HuH-7 (cell line): ENCODE measurements at places on chromosomes 16 and 17.

GRCh38 chr17:59804901-59805465 lies 87.8 kb downstream of the TUBD1 start:
- no peak for DNase-seq

GRCh38 chr17:9294661-9295210 lies 273.4 kb downstream of the NTN1 start:
- DNase-seq: no peak

DNA sequence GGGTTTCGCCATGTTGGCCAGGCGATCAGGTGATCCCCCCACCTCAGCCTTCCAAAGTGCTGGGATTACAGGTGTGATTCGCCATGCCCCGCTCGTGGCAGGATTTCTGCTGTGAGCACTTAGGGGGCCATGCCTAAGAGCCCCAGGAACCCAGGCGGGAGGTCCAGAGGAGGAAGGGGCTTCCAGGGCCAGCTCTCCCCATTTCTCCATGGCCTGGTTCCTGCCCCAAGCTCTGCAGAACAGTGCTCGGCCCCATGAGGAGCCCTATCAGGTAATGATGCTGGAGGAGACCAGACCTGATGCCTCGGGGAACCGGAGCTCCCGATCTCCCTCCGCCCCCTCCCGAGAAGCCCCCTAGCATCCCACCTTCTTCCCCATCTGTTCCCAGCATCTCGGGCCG lies 53.6 kb downstream of the RMI2 start:
- no peak for DNase-seq

- DNase-seq: no peak
Measured at GRCh38 chr16:11759997-11760396, 17.3 kb upstream of the TXNDC11 start.

- DNase-seq: no peak
Measured at GRCh38 chr17:75823257-75824041, 20.8 kb downstream of the UNC13D start.

DNA sequence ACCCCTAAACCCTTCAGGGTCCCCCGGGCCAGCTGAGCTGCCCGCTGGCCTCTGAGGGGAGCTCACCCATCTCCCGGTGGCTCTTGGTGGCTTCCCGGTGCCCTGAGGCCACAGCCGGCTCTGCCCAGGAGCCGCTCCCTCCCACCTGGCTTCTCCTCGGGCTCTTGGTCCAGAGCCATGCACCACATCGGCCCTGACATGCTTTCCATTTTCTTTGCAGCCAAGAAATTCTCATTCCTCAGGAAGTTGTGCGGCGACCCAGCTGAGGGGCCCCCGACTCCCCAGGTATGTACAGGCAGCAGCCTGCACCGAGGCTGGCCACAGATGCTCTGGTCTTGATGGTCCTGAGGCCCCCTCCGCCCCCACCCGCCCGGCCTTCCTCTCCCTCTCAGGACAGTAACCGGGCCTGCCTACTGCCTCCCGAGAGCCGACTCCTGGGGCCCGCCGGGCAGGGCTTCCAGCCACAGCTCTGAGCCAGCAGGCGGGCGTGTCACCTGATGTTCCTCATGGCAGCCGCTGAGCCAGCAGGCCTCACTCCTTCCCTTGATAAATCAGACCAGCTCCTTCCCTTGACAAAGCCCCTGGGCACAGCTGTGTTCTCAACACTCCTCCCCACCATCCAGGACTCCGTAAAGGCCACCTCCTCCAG lies 28.4 kb upstream of the ZFPM1 start:
- no peak for DNase-seq

- no peak for DNase-seq
Measured at GRCh38 chr16:23504453-23505179, 5.7 kb downstream of the GGA2 start.

DNA sequence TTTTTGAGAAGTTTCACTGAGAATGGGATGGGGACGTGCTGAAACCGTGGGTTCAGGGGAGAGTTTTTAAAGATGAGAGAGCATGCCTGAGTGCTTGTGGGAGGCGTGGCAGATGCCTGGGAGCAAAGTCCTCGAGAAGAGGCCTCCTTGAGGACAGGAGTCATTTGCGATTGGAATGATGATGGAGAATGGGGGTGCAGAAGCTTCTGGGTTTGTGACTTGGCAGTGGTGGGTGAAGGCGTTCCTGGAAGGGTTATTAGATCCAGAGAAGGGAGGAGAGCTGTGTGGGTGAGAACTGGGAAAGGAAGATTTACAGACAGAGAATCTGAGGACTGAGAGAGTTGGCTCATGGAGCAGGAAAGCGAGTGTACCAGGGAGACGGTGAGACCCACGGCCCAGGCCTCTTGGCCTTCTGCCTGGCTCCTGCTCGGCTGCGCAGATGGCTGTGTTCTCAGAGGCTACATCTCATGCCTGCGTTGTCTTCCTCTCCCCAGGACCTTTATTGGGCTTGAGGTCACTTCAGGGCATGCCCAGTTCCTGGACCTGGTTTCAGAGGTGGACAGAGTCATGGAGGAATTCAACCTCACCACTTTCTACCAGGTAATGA lies 8.6 kb upstream of the MMP15 start:
- DNase-seq: no peak

DNA sequence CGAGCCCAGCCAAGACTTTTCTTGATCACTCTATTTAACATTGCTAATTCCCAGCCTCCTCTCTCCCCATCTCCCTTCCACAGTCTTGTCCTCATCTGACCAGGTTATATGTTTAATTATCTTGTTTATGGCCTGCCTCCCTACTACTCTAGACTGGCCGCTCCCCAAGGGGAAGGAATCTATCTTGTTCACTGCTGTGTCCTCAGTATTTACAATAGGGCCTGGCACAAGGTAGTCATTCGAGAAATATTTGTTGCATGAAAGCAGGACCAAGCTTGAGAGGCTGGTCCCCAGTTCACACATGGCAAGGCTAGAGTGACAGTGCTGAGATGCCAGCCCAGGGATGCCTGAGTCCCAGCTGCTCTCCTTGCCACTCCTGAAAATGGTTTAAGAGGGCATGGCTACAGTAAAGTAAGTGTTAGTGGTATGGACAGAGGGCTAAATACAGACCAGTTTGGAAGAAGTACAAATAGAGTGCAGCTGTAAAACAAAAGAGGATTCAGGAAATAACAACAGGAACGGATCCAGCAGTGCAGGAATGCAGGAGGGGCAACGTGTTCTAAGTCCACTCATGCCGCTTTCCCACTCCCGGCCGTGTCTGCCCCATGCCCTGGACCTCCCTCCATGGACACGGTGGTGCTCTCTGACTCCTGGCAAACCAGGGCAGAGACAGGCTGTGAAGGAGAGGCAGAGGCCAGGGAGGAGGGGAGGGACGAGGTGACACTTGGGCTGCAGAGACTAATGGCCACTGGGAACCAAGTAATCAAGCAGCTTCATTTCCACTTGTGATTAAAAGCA lies 65.6 kb downstream of the TOM1L2 start:
- no peak for DNase-seq

- peak; percentile 55 for DNase-seq
Measured at GRCh38 chr17:57868007-57868909, 18.4 kb upstream of the MRPS23 start.

DNA sequence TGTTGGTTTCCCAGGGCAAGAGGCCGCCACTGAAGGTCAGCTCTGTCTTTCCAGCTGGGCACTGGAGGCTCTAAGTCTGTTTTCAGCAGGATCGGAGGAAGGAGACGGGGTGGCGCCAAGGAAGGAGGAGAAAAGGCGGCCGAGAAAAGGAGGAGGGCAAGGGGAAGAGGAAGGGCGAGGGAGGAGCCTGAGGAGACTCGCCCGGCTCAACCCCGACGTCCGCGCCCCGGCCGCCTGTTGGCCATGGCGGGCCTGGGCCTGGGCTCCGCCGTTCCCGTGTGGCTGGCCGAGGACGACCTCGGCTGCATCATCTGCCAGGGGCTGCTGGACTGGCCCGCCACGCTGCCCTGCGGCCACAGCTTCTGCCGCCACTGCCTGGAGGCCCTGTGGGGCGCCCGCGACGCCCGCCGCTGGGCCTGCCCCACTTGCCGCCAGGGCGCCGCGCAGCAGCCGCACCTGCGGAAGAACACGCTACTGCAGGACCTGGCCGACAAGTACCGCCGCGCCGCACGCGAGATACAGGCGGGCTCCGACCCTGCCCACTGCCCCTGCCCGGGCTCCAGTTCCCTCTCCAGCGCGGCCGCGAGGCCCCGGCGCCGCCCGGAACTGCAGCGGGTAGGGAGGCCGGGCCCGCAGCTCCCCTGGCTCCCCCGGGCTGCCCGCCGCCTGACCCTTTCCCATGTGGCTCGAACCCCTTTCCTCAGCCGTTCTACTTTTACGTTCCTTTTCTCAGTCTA lies at the start of gene RNF135:
TSS of gene RNF135 (plus strand) at position 209 of the 737 bp plus-strand sequence. CDS start at position 244, 35 bp downstream.
- no peak for DNase-seq

DNA sequence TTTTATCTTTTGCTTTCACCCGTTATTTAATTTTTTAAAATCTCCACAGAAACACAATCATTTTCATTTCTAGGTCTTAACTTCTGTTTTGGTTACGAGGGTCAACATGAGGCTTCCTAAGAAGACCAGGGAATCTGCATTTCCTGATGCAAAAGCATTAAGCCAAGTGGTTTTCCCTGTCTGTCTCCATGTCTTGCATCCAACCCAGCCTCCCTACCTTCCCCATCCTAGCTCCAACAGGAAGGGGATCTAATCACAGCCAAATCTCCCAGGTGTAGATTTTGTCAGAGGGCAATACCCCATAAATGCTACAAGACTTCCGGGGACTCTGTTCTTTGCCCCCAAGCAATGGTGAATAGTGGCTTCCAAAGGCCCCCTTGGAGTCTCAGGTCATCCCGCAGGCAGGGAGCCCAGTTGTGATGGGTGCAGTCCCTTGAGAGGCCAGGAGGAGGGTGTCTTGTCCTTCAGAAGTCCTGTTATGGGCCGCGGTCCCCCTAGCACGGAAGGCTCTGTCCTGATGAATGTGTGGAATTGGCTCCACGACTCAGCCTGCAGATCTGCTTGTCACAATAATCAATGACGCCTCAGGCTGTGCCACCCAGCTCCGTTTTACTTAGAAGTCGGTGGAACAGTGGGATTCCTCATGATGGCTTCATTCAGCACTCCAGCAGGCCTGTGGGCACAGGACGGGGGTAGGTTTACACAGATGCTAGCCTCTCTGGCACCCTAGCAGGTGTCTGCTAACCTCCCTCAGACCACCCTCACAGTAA lies 141.1 kb downstream of the RGS9 start:
- DNase-seq: peak; percentile 73

GRCh38 chr17:49548506-49549310 lies 27.0 kb upstream of the NXPH3 start:
- DNase-seq: no peak

- no peak for DNase-seq
Measured at GRCh38 chr16:65975049-65975708, 391.3 kb upstream of the CDH5 start.

- no peak for DNase-seq
Measured at GRCh38 chr17:13287226-13287625, 269.4 kb upstream of the ELAC2 start.

- no peak for DNase-seq
Measured at GRCh38 chr17:76654408-76654807, 10.9 kb upstream of the ST6GALNAC1 start.

GRCh38 chr16:22369221-22369811 lies 5.1 kb downstream of the CDR2 start:
- no peak for DNase-seq

GRCh38 chr16:24624102-24624501 lies 84.7 kb downstream of the RBBP6 start:
- DNase-seq: no peak

DNA sequence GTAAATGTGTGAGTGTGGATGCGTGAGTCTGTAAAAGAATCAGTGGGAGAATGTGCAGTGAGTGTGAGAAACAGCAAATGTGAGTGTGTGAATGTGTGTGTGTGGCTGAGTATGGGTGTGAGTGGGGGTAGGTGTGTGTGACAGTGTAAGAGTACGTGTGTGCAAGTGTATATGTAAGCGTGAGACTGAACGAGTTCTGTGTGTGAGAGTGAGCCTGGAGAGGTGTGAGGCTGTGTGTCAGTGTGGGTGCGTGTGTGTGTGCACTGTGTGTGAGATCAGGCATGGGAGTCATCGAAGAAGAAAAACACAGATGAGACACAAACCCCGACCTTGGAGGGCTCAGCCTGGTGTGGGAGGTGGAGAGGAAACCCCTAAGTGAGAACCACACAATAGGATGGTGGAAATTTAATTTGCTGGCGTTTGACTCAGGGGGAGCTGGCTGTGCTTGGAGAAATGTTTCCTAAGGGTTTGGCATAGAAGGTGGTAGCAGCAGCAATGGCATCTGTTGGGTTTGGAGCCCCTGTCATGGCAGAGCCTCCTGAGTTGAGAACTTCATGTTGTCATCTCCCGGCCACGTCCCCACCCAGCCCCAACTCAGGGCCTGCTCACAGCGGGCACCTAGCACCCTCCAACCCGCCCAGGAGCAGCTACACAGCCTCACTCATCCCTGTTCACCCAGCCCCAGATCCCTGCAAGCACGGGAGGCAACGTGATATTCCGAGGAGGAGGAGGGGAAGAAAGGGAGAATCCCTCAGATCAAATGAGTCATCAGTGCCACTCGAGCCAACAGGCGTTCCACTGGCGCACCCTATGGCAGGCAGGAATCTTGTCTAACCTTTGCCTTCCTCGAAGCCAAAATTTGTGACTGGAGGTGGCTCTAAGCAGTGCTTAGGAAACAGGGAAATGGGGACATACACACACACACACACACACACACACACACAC lies 14.3 kb upstream of the NUBP1 start:
- no peak for DNase-seq

DNA sequence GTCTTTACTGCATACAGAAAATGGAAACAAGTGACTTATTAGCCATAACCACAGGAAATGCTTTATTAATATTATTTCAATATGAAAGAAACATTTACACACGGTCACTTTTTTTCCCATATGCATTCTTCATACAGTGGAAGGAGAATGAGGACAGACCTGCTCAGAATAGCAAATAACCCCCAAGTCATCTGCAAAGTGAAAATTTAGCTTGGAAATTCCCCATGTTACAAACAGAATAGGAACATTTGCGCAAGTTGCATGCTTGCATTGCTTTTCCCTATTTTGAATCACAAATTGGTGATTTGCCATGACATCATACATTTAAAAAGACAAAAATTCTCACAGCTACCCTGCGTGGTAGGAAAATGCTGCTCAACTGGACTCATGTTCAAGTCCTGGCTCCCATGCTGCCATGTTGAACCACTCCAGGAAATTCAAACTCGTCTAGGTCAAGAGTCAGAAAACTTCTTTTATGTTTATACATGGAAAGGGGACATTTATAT lies 102.0 kb downstream of the GP2 start:
- no peak for DNase-seq

GRCh38 chr16:70610273-70611223 lies 35.8 kb upstream of the IL34 start:
- no peak for DNase-seq

DNA sequence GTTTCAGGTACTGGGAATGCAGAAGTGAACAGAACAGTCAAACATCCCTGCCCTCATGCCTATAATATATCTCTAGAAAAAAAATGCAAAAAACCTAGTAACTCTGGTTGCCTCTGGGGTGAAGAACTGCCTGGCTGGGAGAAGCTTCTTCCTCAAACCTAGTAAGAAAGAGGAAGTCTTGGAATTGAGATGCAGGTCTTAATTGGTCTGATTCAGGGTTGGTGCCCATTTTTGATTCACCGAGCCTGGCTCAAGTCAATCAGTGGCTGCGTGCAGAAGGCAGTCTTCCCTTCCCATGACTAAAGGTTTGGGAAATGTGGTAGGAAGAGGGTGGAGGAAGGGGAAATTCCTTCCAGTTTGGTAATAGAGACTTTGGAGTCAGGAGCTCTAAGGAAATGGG lies 22.4 kb downstream of the CDRT15 start:
- DNase-seq: no peak

- DNase-seq: no peak
Measured at GRCh38 chr17:73801455-73802100, 157.3 kb upstream of the SDK2 start.
